ENCODE measurements at places on chromosomes 5 and 9.

DNA sequence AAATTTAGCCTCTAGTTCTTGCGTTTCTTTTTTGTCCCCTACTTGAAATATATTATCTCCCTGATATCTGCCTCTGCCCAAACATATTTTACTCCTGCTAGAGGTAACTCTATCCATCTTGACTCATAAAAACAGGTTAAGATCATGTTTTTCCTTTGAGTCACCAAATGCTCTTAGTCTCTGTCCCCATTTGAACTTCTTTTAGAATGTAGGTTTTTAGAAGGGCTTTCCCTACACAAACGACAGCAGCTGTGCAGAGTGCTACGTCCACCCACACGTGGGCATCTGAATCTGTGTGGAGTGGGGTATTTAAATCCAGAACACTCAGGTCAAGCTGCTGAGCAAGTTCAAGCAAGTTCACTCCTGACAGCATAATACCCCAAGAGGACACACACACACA is 2.2 kb downstream of the HSD17B3 start:
- H3K4me3 ChIP-seq: no peak overlapping the region
- H3K36me3 ChIP-seq: no peaks in the 10 kb centered on the region
- DNase-seq: no peak
- H3K27ac ChIP-seq: no peak overlapping the region
- no peaks in the 10 kb centered on the region for H3K4me1 ChIP-seq

- no peaks in the 10 kb centered on the region for H3K27me3 ChIP-seq
- no peak overlapping the region for H3K27ac ChIP-seq
- no peak overlapping the region for H3K4me3 ChIP-seq
- peaks cover 10% of the 10 kb centered on the region for H3K4me1 ChIP-seq
These were observed 5.8 kb downstream of the TYRP1 start for GRCh38 chr9:12698986-12699385.

GRCh38 chr9:112332977-112333638 is at the start of gene PTBP3:
PTBP3 (minus strand) TSS chr9:112333619; CDS start chr9:112297865, 35,754 bp downstream.
- H3K36me3 ChIP-seq: no peaks in the 10 kb centered on the region
- H3K4me3 ChIP-seq: peak within 1 kb of the TSS; percentile 90
- peak within 1 kb of the TSS; percentile 99 for H3K27ac ChIP-seq
- no peaks in the 10 kb centered on the region for H3K27me3 ChIP-seq

- no peaks in the 10 kb centered on the region for H3K36me3 ChIP-seq
- H3K27me3 ChIP-seq: no peaks in the 10 kb centered on the region
- DNase-seq: no peak
- no peak overlapping the region for H3K4me3 ChIP-seq
- no peaks in the 10 kb centered on the region for H3K4me1 ChIP-seq
These were observed 124.8 kb downstream of the MVB12B start for GRCh38 chr9:126451316-126451885.

DNA sequence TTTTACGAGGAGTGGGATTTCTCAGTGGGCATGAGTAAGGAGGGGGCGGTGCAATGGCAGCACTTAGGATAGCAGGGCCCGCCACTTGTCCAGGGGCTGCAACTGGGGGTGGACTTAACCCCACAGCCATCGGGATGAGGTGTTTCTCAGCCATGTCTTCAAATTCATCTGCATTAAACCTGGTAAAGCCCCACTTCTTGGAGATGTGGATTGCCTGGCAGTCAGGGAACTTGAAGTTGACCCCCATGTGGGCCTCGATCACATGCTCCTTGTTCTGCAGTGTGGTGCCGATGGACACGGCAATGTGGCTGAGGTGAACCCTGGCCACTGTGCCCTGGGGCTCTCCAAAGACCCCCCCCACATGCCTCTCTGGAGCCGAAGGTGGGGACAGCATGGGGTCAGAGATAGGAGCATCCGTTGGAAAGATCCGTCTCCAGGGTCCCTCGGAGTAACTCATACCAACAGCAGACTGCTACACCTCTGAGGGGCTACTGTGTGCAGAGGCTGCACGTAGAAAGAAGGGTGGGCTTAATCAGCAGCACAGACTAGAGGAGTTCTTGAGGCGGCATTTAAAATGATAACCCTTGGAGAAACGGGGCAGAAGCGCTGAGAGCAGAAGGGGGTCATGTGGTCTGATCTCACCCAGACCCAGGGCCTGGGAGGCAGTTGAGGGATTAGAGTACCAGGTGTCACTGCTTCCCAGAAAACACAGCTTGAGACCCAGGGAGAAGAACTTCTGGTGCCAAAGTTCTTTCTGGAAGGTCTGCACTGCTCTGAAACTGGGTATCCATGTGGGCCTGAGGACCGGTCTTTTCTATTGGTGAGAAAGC is 141.4 kb downstream of the MTX3 start:
- no peak overlapping the region for H3K4me3 ChIP-seq
- H3K27ac ChIP-seq: no peak overlapping the region
- DNase-seq: no peak
- H3K36me3 ChIP-seq: no peaks in the 10 kb centered on the region
- H3K27me3 ChIP-seq: no peaks in the 10 kb centered on the region

DNA sequence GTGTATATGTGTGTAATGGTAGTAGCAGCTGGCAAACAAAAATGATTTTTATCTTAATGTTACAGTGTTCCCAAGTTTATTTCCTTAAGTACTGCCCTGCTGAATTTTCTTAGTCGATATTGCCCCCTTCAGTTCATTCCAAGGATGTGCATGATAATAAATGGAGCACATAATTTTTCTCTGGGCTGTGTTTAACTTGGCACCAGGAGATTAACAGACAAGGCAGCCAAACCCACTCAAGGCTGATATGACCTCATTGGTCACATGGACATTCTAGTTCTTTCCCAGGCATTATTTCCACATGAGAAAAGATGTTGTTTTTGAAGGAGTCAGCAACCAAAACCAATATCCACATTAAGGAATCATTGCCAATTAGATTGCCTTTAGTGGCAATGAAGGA is 61.8 kb downstream of the COX7C start:
- no peak for DNase-seq
- no peak overlapping the region for H3K27ac ChIP-seq
- H3K36me3 ChIP-seq: no peaks in the 10 kb centered on the region
- H3K4me3 ChIP-seq: no peak overlapping the region
- no peaks in the 10 kb centered on the region for H3K4me1 ChIP-seq
- no peaks in the 10 kb centered on the region for H3K27me3 ChIP-seq

DNA sequence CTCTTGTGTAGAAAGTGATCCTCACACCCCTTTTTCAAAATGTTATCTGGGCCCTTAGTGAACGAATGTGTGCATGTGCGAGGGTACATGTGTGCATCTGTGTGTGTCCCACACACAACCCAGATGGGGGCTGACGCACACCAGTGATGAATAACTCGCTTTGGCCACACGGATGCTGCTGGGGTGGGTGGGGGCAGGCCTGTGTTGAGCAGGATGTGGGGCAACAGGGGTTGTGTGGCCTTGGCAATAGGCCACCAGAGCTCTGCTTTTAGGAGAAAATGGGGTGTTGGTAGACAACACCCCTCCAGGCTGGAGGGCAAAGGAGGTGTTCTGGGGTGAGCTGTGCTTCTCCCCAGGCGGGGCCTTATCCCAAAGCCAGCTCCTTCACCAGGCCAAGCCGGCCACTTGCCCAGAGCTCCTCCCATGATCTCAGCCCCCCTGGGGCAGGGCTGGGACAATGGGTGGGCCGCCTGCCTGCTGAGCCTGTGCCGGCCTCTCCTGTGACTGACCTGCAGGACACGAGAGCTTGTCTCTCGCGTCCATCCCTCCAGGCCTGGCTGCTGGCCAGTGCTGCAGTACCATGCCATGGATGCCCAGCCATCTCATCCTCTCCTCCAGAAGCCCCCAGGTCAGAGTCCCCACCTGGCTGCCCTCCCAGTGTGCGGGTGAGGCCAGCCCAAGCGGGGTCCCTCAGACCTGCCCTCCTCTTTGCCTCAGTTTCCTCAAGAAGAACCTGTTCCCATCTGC is 1.7 kb downstream of the DBN1 start:
- no peak overlapping the region for H3K27ac ChIP-seq
- H3K4me3 ChIP-seq: peak overlapping the region; percentile 81
- H3K4me1 ChIP-seq: peaks cover 21% of the 10 kb centered on the region
- DNase-seq: no peak

- H3K36me3 ChIP-seq: no peaks in the 10 kb centered on the region
- no peak overlapping the region for H3K4me3 ChIP-seq
- no peak for DNase-seq
- H3K4me1 ChIP-seq: no peaks in the 10 kb centered on the region
These were observed 382.3 kb upstream of the SLC30A5 start for GRCh38 chr5:68711293-68712200.

- no peak overlapping the region for H3K27ac ChIP-seq
- no peaks in the 10 kb centered on the region for H3K4me1 ChIP-seq
- H3K4me3 ChIP-seq: no peak overlapping the region
- no peaks in the 10 kb centered on the region for H3K27me3 ChIP-seq
These were observed 286.7 kb upstream of the IL12B start for GRCh38 chr5:159616952-159617351.

- H3K4me1 ChIP-seq: peaks cover 18% of the 10 kb centered on the region
- H3K36me3 ChIP-seq: no peaks in the 10 kb centered on the region
- H3K4me3 ChIP-seq: peak overlapping the region; percentile 26
- H3K27me3 ChIP-seq: no peaks in the 10 kb centered on the region
These were observed 366.0 kb downstream of the ARRDC3 start for GRCh38 chr5:91016954-91017700.

GRCh38 chr9:126682928-126683697 is 69.4 kb downstream of the LMX1B start:
- peaks cover 3% of the 10 kb centered on the region for H3K27me3 ChIP-seq
- H3K4me3 ChIP-seq: no peak overlapping the region
- H3K27ac ChIP-seq: no peak overlapping the region
- no peaks in the 10 kb centered on the region for H3K36me3 ChIP-seq

GRCh38 chr5:107618242-107618641 is 52.5 kb downstream of the EFNA5 start:
- H3K36me3 ChIP-seq: no peaks in the 10 kb centered on the region
- H3K4me3 ChIP-seq: no peak overlapping the region
- no peaks in the 10 kb centered on the region for H3K4me1 ChIP-seq
- DNase-seq: no peak
- no peaks in the 10 kb centered on the region for H3K27me3 ChIP-seq

- H3K4me1 ChIP-seq: peaks cover 7% of the 10 kb centered on the region
- H3K36me3 ChIP-seq: no peaks in the 10 kb centered on the region
- DNase-seq: no peak
- H3K27me3 ChIP-seq: peaks cover 14% of the 10 kb centered on the region
- H3K27ac ChIP-seq: no peak overlapping the region
- H3K4me3 ChIP-seq: no peak overlapping the region
These were observed 281.9 kb downstream of the DRD1 start for GRCh38 chr5:175162036-175162435.

- DNase-seq: no peak
- peaks cover 17% of the 10 kb centered on the region for H3K4me1 ChIP-seq
- no peak overlapping the region for H3K4me3 ChIP-seq
- no peaks in the 10 kb centered on the region for H3K36me3 ChIP-seq
- H3K27ac ChIP-seq: peak overlapping the region; percentile 17
These were observed 72.1 kb downstream of the FEM1C start for GRCh38 chr5:115472271-115473025.

DNA sequence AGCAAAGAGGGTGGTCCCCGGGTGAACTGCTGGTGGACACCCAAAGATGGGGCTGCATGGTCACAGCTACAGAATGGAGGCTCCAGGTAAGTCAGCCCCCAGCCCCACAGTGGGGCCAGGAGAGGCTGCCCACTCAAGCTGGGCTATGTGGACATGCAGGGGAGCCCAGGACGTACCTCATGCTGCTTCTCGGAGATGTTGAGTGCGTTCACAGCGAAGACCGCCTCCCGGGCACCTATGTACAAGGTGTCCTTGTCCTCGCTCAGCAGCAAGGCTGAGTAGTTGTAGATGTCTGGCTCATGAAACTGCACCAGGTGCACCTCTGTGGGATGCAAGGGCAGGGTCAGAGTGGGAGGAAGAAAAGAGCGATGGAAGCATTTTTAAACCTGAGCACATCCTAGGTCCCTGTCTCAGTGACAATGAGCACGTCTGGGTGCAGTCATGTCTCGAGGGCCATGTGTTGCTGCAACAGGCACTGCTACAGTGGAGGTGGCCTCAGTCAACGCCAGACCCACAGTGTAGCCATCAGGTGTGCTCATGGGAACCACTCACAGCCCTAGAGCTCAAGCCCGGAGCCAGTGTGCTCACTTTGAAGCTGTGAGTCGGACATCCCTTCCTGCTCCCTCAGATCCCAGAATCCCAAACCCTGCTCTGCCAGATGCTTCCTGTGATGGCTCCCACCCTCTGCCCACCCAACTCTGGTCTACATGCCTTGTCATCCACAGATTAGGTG is 84.6 kb downstream of the SECISBP2 start:
- no peak overlapping the region for H3K4me3 ChIP-seq
- no peak overlapping the region for H3K27ac ChIP-seq
- H3K36me3 ChIP-seq: peaks cover 10% of the 10 kb centered on the region
- no peaks in the 10 kb centered on the region for H3K27me3 ChIP-seq

GRCh38 chr9:3741729-3742128 is 215.9 kb upstream of the RFX3 start:
- H3K27ac ChIP-seq: no peak overlapping the region
- H3K4me3 ChIP-seq: no peak overlapping the region
- H3K27me3 ChIP-seq: no peaks in the 10 kb centered on the region
- peaks cover 27% of the 10 kb centered on the region for H3K4me1 ChIP-seq
- no peaks in the 10 kb centered on the region for H3K36me3 ChIP-seq

DNA sequence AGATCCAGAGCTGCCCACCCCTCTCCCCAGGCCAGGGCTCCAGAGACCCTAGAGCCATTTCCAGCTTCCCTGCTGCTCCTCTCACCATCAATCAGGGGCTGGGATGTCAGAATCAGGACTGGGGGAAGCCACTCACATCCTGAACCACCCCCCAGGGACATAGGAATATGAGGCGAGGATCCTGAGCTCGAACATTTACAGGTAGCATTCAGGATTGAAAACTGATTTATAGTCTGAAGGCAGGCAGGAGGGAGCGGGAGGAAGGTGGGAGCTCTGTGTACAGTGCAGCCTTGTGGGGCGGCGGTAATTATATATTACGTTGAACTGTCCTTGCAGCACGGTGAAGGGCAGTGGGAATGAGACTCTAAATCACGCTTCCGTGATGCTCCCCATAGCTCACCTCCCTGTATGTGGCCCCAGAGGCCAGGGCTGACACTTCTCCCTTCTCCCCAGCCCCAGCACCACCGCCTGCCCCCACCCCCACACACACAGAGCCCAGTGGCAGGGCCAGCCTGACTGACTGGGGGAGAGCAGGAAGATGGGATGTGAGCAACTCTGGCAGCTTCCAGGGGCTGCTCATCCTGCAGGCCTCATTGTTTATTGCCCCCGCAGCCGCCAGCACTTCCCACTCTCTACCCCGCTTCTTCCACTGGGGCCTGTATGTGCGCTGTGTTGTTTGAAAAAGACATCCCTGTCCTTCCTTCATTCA is 76.0 kb upstream of the HSPA9 start:
- no peak overlapping the region for H3K27ac ChIP-seq
- H3K4me1 ChIP-seq: no peaks in the 10 kb centered on the region
- no peak overlapping the region for H3K4me3 ChIP-seq
- no peaks in the 10 kb centered on the region for H3K36me3 ChIP-seq
- H3K27me3 ChIP-seq: no peaks in the 10 kb centered on the region

DNA sequence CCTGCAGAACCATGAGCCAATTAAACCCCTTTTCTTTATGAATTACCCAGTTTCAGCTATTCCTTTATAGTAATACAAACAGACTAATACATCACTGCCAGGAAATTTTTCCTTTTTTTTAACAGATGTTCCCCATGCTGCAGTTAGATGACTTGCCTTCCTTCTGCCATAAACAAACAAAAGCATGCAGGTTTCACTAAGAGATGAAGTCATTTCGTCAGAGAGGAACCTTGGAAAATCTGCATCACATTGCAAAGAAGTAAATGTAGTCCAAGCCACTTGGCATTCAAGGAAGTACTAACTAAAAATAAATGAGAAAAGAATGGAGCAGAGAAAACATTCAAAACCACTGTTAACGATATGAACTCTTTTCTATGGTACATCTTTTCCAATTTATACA is 194.1 kb upstream of the EFNA5 start:
- H3K27me3 ChIP-seq: no peaks in the 10 kb centered on the region
- H3K27ac ChIP-seq: no peak overlapping the region

GRCh38 chr5:74953937-74954720 is 87.9 kb upstream of the FAM169A start:
- H3K4me3 ChIP-seq: no peak overlapping the region
- H3K4me1 ChIP-seq: no peaks in the 10 kb centered on the region
- no peaks in the 10 kb centered on the region for H3K36me3 ChIP-seq
- no peak overlapping the region for H3K27ac ChIP-seq
- DNase-seq: no peak

All from esophagus squamous epithelium (tissue), 5 donors.